GM03348 (cell line): ENCODE measurements at places on chromosomes 3 and 15.

- peak; percentile 84 for DNase-seq
Observed at GRCh38 chr15:62403164-62403809, 238.2 kb upstream of the C2CD4B start.

- no peak for DNase-seq
Observed at GRCh38 chr3:45580112-45580765, 14.3 kb upstream of the LIMD1 start.

DNA sequence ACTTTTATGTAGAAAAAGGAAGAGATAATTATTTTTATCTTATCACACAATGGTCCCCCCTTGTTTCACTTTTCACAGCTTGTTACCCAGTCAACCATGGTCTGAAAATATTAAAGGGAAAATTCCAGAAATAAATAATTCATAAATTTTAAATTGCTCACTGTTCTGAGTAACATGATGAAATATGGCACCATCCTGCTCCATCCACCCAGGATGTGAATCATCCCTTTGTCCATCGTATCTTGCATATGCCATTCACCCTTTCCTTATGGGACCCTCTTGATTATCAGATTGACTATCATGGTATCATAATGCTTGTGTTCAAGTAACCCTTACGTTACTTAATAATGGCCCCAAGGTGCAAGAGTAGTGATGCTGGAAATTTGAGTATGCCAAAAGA is 43.7 kb downstream of the ANKRD28 start:
- DNase-seq: peak; percentile 29

DNA sequence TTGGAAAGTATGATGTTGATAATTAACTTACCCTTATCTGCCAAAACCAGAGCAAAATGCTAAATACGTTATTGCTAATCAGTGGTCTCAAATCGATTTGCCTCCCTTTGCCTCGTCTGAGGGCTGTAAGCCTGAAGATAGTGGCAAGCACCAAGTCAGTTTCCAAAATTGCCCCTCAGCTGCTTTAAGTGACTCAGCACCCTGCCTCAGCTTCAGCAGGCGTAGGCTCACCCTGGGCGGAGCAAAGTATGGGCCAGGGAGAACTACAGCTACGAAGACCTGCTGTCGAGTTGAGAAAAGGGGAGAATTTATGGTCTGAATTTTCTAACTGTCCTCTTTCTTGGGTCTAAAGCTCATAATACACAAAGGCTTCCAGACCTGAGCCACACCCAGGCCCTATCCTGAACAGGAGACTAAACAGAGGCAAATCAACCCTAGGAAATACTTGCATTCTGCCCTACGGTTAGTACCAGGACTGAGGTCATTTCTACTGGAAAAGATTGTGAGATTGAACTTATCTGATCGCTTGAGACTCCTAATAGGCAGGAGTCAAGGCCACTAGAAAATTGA is 59.7 kb downstream of the DCUN1D1 start:
- no peak for DNase-seq

GRCh38 chr3:69011096-69011730 is 2.3 kb downstream of the EOGT start:
- no peak for DNase-seq

GRCh38 chr3:23202203-23202920 is 765 bp upstream of the UBE2E2 start:
- DNase-seq: no peak

DNA sequence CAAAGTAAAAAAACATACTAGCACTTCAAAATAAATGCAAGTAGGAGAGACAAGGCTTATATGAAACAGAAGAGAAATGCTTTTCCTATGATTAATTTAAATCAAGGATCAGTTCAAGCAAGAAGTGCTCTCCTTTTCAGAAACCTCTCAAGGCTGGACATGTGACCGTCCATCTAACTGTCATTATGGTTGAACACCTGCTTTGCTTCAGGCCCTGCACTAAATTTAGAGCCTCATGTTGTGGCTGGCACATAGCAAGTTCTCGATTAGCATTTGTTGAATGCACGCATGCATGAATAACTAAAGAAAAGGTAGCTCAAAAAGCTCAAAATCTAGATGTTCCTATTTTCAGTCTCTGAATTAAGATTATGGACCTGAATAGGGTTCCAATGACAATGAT is 82.0 kb downstream of the SV2B start:
- DNase-seq: no peak

DNA sequence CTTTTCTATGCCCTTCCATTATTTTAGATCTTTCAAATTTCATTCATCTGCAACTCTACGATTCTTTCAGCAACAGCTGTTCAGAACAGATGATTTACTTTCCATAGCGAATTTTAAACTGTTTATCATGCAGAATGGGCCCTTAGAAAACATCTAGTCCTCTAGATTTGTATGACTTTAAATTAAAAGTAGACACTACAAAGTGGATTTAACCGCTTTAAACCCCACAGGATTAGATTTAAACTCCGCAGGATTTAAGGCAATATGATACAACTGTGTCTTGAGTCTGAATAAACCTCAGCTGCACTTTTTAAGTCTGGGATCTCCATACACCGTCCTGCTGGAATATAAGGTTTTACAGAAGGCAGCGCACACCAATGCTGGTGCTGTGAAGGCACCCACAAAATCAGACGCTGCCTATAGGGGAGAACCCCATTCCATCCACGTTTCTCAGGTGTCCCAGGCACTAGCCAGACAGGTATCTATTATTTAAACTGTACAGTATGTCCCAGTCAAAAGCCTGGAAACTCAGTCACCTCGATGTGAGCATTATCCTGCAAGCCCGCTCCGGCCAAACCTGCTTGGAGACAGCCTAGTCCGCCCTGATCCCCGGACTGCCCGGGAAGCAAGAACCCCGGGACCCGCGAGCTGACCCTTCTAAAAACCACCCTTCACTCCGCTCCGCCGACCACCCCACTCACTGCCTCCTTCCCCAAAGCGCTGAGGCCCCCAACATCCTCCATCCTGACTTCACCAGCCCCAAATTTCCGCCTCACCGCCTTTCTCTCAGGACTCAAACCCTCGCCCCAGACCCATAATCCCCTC is 768 bp downstream of the ANO10 start:
- peak; percentile 20 for DNase-seq

DNA sequence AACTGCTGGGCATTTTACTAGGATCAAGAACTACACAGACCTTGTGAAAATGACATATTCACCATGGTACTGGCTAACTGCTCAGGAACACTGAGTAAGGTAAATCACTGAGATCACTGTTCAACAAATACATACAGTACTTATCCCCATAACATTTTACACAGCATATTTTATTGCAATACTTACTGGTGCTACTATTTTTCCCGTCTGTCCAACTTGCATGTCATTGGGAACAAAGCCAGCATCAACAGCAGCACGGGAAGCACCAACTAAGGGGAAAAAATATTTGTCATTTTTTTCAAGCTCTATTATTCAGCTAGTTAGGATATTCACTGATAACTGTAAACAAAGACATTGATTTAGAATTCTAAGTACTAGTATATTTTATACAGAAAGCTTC is 37.0 kb downstream of the ETFA start:
- DNase-seq: peak; percentile 17
